ENCODE measurements at places on chromosomes 4 and X. TPM values are rescaled to one million over a fixed set of nuclear protein-coding genes. Genes with fewer than 3 reads are reported as not detected.
A peak's percentile ranks its signal among the peaks of the same experiment; 100 is the strongest.

CCDC158 gene
- 0.90 TPM for polyA plus RNA-seq

STPG2 gene
- polyA plus RNA-seq: 0.14 TPM

- no peak for DNase-seq
Observed at GRCh38 chrX:114599305-114599704, 15.4 kb downstream of the HTR2C start.

DNA sequence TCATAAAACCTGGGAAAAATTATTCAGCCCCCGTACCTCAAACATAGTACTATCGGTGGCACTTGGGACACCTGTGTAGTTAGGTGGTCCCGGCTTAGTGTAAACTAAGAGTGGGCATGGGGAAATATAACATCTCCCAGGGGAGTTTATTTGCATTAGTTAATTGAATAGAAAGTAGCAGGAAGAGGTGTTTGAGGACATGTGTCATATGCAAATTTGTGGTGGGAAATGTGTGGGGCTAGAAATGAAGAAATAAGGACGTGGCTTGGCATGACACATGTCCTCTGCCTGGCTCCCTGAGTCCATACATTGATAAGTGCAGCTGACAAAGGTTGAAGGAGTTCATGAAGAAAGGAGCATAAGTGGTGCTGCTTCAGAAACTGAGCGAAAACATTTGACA is 483.6 kb downstream of the SH2D1A start:
- no peak for DNase-seq

DNA sequence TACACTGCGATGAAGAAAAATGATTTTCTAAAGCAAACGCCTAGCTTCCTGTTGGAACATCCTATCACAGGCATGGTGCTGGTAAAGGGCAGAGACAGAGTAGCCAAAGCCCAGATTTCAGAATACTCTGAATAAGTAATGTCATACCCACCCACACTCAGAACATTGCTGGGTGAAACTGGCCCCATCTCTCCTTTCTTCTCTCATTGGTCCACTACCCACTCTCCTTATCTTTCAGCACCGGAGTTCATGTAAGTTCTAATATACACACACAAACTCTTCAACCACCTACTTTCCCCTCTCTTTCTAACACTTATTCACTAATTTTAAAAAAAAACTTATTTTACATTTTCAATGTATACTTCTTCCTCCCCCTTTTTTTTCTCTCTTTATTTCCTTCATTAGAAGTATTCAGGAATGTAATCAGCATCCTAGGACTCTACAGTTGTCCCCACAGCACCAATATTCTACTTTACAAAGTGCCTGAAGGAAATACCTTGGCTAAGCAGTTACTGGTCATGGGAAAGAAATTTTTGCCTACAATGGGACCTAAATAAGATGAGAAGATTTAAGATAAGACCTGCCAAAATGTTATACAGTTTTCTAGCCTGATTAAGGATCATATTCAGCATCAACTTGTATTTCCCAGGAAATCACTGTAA is 63.0 kb downstream of the SEC24D start:
- DNase-seq: no peak

GRCh38 chr4:107577743-107578142 is 142.3 kb downstream of the PAPSS1 start:
- DNase-seq: no peak

DNA sequence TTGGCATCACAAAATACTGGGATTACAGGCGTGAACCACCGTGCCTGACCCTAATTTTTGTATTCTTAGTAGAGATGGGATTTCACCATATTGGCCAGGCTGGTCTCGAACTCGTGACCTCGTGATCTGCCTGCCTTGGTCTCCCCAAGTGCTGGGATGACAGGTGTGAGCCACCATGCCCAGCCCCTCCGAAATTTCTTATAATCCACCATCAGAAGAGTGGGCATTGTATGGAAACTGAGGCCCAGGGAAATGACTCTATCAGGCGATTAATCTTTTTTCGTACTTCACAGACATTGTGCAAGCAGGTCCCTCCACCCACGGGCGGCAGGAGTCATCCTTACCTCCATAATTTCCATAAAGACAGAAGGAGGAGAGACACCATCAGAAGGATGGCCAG is 16.0 kb downstream of the CRLF2 start:
- DNase-seq: no peak

DNA sequence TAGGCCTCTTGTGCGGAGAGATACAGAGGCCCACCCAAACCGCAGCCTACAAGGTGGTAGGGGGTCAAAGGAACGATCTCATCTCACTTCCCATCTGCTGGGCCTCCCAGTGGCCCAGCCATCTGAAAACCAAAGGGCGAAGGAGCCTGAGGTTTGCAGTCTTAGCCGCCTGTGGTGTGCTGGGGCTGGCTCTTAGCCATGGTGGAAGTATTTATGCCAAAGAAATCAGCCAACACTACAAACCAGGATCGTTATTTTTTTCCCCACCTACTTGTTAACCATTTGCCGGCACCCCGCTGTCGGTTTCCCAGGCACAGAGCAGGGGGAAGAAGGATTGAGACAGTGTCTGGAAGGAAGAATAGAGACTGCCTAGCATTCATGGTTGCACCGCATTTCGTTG is 30.9 kb upstream of the CDKL5 start:
- DNase-seq: no peak

DNA sequence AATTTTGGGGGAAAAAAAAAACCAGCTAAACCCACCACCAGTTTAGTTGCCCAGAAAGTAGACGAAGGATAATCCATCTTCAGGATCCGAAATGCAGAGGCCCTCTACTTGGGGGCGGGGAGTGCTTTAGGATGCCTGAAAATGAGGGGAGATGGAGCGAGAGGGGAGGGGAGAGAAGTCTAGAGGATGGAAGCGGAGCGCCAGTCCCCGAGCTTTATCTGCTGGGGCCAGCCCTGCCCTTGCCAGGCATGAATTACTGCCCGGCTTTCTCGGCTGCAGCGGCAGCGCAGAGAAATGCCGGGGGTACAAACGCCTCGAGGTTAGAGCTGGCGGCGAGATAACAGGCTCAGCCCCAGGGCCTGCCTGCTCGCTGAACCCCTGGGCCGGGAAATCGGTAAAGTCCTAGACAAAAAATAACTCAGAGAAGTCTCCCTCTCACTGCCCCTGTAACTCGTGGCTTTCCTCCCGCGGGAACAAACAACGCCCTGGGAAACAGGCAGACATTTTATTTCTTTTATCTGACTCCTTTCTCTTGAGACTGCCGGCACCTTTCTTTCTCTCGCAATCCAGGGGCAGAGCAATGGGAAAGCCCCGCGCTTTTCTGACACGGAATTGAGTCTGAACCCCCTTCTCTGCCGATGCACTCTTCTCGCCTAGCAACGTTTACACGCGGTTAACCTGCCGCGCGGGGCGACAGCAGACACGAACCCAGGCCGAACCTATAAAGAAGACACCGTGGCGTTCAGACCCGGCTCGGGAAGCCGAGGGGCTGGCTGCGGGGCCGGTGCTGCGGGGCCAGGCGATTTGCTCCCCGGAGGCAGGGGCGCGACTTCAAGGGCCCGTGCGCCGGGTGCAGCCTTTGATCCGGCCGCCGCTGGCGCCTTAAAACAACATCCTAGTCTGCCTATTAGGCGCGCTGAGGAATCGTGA is 3.1 kb upstream of the MSX1 start:
- DNase-seq: no peak

GRCh38 chr4:107658400-107659336 is 61.4 kb downstream of the PAPSS1 start:
- no peak for DNase-seq

- no peak for DNase-seq
Observed at GRCh38 chr4:109234596-109234995, 67.9 kb downstream of the COL25A1 start.

DNA sequence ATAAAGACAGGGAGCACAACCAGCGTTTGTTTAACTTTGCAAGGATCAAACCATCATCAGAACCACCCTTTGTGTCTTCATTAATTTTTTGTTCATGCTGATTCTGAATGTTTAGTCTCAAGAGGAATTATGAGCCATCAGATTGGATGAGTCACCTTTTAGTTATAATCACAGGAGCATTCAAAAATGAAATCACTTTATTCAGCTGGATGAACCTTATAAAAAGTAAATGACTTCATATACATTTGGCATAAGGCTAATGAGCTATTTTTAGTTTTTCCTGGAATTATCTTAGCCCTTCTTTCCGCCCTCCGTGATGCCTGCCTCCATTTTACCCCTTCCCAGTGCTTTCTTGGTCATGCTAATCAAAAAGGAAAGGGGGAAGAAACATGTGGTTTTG is 103.6 kb downstream of the SORBS2 start:
- no peak for DNase-seq

RNF150 gene
- polyA plus RNA-seq: 15.3 TPM

DNA sequence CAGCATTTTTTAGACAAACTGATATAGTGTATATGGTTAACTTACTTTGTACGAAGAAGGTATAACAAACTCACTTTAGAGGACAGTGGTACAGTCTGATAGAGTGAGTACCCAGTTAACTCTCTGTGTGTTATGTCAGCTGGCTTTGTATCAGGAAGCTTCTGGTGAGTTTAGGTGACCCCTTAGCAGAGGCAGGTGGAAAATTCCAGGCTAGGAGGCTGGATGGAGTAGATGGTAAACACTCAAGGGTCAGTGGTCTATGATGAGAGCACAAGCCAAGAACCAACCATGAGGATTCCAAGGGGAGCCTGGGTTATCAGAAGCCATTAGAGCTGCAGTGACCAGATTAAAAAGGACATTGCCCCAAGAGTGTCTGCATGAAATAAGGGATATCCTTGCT is 227.3 kb upstream of the CENPE start:
- no peak for DNase-seq

WNK3 gene
- polyA plus RNA-seq: 3.6 TPM

DNA sequence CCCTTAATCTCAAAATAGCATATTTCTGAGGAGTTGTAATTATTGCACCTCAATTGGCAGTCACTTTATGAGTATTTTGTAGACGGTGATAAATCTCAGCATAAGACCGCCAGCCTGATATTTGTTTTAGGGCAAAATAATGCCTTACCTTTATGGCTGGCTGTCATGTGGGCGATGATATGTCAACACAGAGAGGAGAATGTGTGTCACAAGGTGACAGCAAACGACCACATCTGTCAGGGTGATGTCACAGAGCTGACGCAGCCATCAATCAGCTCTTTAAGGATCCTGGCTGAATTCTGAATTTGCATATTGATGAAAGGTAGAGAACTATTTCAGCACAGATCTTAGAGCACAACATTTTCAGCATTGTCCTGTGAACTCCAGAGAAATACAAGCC is 209.7 kb downstream of the CEP135 start:
- no peak for DNase-seq

- DNase-seq: no peak
Observed at GRCh38 chr4:71648923-71649322, 135.0 kb downstream of the GC start.

DNA sequence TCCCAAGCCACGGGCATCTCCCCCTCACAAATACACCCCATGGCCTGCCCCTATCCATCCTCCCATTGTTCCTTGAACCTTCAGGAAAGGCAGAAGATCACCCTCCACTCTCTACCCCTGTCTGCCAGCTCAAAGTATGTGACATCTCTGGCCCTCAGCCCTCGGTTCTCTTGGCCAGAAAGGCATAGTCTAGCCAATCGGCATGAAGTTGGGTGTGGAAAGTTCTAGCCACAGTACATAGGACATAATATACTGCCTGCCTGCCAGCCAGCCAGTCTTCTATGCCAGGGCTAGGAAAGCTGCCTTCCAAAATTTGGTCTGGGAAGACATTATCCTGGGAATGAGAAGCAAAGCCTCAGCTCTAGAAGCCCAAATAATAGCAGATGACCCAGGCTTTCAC is 3.2 kb upstream of the PLP1 start:
- DNase-seq: no peak

DNA sequence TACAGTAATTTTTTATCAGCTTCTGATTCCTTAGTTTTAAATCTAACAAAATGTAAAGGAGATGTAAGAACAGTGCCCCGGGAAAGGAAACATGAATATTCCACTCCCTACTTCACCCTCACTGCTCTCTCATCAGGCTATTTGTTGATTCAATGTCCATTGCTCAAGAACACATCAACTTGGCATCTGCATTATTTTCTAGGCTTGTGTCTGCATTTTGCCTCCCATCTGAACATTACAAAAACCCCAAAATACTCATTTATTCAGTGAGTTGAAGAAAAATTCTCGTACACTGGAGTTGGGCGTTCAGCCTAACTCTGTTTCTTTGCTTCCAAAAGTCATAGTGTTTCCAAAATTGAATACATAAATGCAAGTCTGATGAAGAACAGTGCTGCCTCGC is 25.6 kb downstream of the ARHGAP6 start:
- no peak for DNase-seq

SERTM2 gene
- polyA plus RNA-seq: not detected

GRCh38 chrX:47574076-47574546 is 8.1 kb upstream of the TIMP1 start:
- peak; percentile 47 for DNase-seq

- DNase-seq: no peak
Observed at GRCh38 chrX:97968376-97969163, 1084.9 kb downstream of the RPA4 start.

CFP gene
- 7.3 TPM for polyA plus RNA-seq

GRCh38 chr4:126446917-126447316 is 1132.2 kb downstream of the FAT4 start:
- no peak for DNase-seq

Data from right lung (tissue), 10 donors.